ENCODE measurements at places on chromosomes 7 and 10.
A peak's percentile ranks its signal among the peaks of the same experiment; 100 is the strongest.

- DNase-seq = no peak
Measured at GRCh38 chr7:81014908-81015307, 96.1 kb upstream of the SEMA3C start.

- no peak for DNase-seq
Measured at GRCh38 chr7:135714534-135715009, 13.4 kb downstream of the SLC13A4 start.

DNA sequence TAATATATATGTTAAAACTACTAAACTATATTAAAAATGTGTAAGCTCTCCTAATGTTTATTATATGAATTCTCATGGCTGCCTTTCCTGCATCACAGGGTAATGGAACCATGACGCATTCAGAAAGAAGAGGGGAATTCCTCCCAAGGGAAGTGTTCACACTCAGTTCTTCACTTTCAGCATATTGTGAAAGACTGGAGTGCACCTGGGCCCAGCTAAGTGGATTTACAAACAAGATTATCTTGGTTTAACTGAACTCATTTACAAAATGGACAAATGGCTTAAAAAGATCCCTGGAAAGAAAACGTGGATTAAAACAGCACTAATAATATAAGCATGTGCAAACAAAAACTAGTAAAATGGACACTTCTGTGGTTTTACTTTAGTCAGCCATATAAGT lies 149.8 kb downstream of the DOCK4 start:
- no peak for DNase-seq

DNA sequence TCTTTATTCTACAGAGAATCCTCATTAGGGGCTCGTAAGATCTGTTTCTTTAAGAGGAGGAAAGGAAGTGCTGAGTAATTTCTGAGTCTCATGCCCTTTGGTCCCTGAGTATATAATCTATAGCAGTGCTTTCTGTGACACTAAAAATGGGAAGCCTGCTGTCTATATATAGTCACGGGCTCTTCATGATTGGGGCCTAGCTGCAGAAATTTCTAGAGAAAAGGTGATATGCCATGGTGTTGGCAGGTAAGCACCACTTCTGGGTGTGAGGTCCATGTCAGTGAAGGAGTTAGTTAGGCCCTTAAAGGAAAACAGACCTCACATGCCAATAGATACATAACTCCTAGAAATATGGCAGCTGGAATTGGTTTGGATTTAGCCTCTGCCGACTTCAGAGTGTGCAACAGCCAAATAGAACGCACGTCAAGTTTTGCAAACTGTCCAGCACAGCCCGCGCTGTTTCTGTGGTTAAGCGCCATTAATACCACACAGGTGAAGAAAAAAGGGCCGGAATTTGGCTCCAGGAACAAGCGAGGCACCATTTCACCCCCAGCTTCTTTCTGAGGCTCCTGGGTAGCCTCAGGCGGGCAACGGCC lies 123.2 kb downstream of the TACC2 start:
- DNase-seq = no peak

DNA sequence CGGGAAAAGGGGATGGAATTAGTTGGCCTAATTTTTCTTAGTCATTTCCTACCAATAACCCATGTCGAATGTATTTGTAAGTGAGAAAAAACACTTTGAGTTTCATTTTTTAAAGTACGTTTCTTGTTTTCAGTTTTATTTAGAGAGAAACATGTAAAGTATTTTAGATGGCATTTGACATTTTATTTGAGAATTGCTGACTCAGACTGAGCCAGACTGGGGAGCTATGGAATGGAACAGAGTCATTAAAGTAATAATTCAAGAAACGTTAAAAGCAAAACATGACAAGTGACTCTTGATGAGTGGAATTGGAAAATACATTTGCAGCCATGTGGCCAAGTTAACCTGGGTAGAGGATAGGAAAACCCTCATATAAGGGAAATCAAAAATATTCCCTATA lies 286.1 kb upstream of the NPSR1 start:
- no peak for DNase-seq

- no peak for DNase-seq
Measured at GRCh38 chr10:11156480-11156879, 138.8 kb downstream of the CELF2 start.

DNA sequence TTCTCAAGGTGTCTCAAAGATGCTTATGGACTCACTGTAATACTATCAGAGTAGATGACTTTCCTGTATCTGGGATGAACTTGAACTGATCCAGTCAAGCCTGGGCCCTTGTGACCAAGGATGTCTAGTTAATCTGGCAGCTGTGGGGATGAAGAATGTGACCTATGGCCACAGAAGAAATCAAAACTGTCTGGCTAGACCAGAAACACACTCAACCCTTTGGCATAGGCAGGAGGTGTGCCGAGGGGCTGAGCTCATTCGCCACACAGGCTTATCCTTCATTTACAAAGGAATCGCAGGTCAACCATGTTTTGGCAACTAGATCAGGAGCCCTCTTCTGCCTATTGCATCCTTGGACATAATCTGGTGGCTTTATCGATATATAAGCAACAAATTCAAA lies 110.6 kb downstream of the ATXN7L1 start:
- no peak for DNase-seq

GRCh38 chr10:110664483-110665420 lies 20.6 kb downstream of the RBM20 start:
- DNase-seq = no peak

GRCh38 chr10:4131407-4132215 lies 346.6 kb upstream of the KLF6 start:
- DNase-seq = no peak

- DNase-seq = no peak
Measured at GRCh38 chr7:123958186-123958703, 33.2 kb downstream of the SPAM1 start.

GRCh38 chr10:124004663-124005004 lies 88.8 kb downstream of the CHST15 start:
- DNase-seq = no peak

- DNase-seq = no peak
Measured at GRCh38 chr7:45589915-45590678, 15.9 kb downstream of the ADCY1 start.

DNA sequence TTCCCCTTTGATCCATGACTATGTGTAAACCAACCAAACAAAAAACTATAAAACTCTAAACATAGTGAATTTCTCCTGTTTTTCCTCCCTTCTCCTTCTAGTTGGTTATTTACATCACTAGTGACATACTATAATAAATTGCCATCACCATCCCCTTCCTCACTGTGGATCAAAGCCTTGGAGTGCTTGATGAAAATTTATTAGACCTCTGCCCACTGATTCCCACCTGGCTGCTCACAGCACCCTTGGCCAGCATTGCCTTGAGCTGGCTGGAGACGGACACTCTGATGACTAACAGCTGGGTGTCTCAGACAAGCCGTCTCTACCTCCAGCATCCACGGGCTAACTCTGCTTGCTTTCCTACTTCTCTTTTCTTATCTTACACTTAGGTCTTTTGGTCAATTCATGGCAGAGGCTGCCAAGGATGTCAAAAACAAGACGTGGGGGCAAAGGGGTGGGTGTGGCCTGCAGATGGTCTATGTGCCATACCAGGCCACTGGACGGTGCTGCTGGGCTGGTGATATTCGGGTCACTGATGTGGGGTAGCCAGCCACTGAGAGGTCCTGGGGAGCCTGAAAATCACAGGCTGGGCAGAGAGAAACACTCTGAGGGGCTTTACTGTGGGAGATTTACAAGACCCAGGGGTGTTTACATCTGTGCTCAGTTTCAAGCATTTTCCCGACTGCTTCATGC lies 207.8 kb downstream of the TAX1BP1 start:
- DNase-seq = no peak

- DNase-seq = peak; percentile 6
Measured at GRCh38 chr7:92057375-92057774, 76.9 kb downstream of the CYP51A1 start.

All from COR-L47 (cell line).